Fibroblast of skin of back (primary cell): ENCODE measurements at places on chromosomes 5 and 9.

DNA sequence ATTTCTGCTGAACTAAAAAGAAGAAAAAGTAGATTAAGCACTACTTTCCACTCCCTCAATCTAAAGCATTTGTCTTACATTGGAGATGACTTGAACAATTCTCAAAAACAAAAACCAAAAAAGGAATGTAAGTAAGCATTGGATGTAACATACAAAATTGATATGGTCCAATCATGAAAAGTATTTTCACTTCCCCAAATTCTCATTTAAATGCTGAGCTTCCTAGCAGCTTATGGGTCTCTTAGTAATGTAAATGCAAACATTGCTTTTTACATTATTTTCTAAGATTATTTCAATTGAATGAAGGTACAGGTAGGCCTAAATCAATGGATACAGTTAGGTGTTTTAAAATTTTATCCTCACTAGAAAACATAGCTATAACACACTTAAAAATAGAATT, 20.0 kb downstream of the ANKH start:
- no peak for DNase-seq

DNA sequence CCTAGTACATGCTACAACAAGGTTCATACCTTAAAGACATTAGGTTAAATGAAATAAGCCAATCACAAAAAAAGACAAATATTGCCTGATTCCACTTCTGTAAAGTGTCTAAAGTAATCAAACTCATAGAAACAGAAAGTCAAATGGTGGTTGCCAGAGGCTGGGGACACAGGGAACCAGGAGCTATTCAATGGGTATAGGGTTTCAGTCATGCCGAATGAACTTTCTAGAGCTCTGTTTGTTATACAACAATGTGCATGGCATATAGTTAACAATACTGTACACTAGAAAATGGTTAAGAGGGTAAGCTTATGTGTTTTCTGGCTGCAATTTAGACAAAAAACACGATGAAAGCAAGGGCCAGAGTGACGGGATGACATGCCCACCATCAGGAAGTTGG, 70.8 kb upstream of the EGFLAM start:
- no peak for DNase-seq

- no peak for DNase-seq
Observed at GRCh38 chr5:39337252-39337915, 26.9 kb downstream of the C9 start.

DNA sequence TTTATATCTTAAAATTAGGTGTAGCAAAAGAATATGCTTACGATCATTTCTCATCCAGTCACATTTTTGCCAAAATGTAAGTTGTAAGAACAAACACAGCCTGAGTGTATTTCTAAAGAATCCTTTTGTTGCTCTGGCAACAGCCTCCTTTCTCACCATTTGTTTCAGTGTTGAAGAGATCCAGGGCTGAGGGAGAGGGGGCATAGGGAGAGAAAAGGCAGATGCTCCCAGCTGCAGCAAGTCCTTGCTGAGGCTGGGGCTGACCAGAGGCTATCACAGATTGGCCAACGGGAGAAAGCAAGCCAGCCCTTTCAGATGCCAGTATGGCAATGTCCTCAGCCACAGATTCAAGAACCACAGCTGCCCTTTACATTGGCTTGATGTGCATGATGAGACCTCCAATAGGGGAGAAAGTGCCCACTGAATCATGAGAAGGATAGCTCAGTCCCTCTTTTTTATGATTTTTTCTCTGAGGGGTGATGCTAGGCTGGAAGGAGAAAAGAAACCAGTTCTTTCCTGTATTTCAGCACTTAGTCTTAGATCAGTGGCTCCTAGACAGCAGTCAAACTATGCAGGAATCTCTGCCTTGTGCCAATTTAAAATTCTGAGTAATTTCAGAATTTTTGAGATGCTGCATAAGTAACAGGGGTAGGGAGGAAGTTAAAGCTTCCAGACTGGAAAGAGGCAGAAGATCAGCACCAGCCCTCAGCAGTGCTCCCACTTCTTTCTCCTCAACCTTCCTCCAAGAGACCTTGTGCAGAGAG, 142.1 kb downstream of the LHFPL2 start:
- peak; percentile 59 for DNase-seq

DNA sequence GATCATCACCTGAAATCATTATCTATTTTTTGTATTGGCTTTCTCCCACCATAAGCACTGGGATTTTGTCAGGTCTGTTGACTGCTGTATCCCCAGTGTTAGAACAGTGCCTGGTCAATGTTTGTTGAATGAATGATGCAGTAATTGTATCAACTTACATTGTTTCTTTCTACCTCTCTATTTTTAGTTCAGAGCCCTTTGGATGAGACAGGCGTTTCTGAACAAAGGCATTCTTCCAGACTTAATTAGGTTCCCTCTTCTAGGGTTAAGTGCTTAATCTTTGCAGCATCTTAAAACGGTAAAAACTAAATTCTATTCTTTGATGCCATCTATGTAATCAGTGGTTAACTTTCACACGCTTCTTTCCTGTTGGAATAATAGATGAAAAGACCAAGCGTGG, 26.3 kb downstream of the SLC44A1 start:
- no peak for DNase-seq

DNA sequence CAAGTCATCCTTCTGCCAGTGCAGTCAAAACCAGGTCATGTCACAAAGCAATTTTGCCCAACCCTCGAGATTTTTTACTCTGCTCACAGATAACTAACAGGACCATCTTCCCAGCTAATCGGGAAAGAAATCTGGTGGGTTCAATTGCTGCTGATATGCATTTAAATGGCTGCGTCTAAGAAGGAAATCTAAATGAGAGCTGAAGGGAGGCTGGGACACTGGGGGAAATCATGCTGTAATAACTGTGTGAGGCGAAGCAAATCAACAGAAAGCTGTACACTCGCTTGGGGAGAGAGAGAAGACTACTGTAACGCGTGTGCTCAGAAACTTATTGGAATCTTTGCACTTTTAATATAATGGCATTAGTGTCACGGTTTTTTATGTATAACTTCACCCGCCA, 535.0 kb downstream of the CDK5RAP2 start:
- no peak for DNase-seq

DNA sequence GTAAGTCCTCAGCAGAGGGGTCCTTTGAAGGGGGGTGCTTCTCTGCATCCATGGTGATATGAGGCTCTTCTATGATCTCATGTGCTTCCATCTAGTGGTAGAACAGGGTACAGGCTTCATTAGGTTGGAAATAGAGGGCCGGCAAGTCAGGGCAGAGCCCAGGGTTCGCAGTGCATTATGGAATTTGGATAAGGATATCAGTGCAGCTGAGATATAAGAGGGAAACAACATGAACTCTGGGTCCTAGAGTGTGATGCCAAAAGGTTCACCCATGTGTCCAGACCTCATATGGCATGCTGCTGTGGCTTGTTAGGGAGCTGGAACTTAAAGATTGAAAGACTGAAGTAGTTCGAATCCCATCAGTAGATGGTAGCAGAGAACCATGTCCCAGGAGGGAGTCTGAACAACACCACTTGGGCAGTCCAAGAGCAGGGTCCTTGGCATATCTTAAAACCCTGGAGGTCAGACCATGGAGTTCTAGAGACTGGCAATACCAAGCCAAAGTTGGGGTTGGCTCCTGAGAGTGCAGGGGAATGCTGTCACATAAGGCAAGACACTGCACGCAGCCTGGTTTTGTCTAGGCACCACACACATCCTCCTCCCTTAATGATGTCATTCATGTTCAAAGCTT, 2.3 kb downstream of the FAM221B start:
- peak; percentile 69 for DNase-seq

- no peak for DNase-seq
Observed at GRCh38 chr9:73133022-73133651, 18.5 kb upstream of the ANXA1 start.

GRCh38 chr9:16633794-16634193, 236.7 kb downstream of the BNC2 start:
- DNase-seq: no peak

- no peak for DNase-seq
Observed at GRCh38 chr5:158565017-158565789, 534.5 kb downstream of the EBF1 start.

DNA sequence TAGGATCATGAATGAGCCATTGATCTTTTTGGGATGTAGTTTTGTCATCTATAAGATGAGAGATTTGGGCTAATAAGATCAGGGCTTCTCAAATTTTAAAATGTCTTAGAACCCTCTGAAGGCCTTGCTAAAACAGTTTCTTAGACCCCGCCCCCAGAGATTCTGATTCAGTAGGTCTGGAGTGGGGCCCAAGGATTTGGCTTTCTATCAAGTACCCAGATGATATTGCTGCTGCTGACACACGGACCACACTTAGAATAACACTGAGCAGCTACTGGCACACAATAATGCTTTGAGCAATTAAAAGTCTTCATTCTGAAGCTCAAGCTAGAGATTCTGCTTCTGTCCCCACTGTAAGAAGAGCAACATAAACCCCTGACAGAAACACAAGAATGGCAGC, 216.7 kb downstream of the SMARCA2 start:
- DNase-seq: peak; percentile 61

GRCh38 chr5:16291894-16292293, 112.3 kb upstream of the MARCHF11 start:
- no peak for DNase-seq

- DNase-seq: no peak
Observed at GRCh38 chr5:150901446-150901845, 3.3 kb downstream of the ZNF300 start.

GRCh38 chr9:87065981-87066380, 118.7 kb upstream of the GAS1 start:
- DNase-seq: peak; percentile 33

GRCh38 chr9:21402386-21403251, 6.3 kb upstream of the IFNA8 start:
- no peak for DNase-seq

DNA sequence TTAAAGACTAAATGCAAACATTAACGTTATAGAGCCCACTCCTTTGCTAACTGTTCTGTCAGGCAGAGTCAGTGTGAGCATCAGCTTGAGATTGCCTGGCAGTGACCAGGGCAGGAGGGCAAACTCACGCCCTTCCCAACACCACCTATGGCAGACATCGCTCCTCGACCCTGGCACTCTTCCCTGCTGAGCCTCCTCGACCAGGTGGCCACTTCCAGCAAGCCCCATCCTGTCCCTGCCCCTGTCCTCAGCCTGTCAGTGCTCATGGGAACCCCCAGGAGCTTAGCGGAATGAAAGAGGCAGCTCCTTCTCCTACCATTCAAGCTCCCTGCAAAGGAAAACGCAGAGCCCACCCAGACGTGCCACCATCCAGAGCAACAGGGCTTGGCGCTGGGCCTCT, 42.0 kb downstream of the PRRT1B start:
- DNase-seq: no peak

DNA sequence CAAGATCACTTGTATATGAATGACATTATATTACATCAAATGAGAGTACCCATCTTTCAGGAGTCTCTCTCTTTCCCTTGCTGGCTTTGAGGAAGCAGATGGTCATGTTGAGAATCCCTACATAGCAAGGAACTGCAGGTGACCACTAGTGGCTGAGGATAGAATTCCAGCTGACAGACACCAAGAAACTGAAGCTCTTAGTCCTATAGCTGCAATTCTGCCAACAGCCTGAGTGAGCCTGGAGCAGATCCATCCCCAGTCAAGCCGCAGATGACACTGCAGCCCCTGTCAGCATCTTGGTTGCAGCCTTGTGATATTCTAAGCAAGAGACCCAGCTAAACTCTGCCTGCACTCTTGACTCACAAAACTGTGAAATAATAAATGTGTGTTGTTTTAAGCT, 531.5 kb downstream of the CSNK1G3 start:
- DNase-seq: peak; percentile 16

GRCh38 chr5:143025971-143026370, 255.8 kb downstream of the ARHGAP26 start:
- no peak for DNase-seq

GRCh38 chr5:156694598-156694997, 155.5 kb upstream of the PPP1R2B start:
- DNase-seq: no peak

GRCh38 chr9:133981958-133982681, 10.0 kb downstream of the VAV2 start:
- DNase-seq: no peak

GRCh38 chr9:26426551-26427131, 466.0 kb downstream of the CAAP1 start:
- no peak for DNase-seq

- peak; percentile 34 for DNase-seq
Observed at GRCh38 chr5:156121234-156121633, 205.7 kb upstream of the SGCD start.

DNA sequence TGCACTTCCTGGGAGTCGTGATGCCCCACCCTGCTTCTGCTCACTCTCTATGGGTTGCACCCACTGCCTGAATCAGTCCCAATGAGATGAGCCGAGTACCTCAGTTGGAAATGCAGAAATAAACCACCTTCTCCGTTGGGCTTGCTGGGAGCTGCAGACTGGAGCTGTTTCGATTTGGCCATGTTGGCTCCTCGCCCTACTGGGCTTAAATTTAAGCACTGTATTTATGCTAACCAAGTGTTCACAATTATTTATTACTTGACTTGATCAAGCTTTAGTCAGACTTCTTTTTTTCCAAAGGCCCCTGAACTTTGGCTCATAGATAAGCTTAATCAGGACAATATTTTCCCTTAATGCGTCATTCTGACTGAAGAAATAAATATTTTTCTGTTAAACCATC, 1072.4 kb upstream of the CDH9 start:
- DNase-seq: no peak

- peak; percentile 70 for DNase-seq
Observed at GRCh38 chr9:108813951-108814601, 41.7 kb downstream of the ACTL7B start.

DNA sequence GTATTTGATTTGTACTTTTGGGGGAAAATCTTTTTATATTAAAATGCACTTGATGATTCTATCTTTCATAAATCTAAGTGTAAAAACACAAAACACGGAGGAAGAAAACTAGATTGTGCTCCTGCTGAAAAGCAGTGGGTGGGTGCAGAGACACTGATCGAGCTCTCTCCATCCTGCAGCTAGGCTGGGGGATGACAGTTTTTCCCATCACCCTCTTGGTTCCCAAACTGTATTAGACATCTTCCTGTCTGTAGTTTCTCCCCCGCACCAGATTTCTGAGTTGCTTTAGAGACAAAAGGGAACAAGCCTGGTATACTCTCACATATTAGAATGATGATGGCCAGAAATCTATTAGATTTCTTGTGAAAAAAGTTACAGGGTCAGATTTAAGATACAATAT, 99.6 kb downstream of the FAM114A2 start:
- no peak for DNase-seq

- peak; percentile 36 for DNase-seq
Observed at GRCh38 chr9:129458663-129459546, 162.0 kb downstream of the C9orf50 start.

DNA sequence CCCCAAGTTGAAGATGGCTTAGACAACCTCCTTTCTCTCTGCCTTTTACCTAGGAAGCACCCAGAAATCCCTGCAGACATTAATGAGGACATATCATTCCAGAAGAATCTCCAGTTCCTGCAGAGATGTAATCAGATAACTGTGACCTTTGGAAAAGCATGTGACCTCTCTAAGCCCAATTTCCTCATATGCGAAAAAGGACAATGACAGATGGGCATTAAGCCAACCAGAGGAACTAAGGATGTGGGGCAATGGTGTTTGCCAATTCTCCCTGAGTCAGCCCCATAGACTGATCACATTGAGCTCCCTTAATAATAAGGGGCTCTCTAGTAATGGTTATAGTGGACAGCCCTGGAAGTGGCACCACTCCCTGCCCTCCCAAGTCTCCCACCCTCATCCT, 10.1 kb upstream of the FOXI1 start:
- no peak for DNase-seq
